WTC11 (cell line): ENCODE measurements at places on chromosomes 13 and 19. TPM values are rescaled to one million over a fixed set of nuclear protein-coding genes. Genes with fewer than 3 reads are reported as not detected.

DNA sequence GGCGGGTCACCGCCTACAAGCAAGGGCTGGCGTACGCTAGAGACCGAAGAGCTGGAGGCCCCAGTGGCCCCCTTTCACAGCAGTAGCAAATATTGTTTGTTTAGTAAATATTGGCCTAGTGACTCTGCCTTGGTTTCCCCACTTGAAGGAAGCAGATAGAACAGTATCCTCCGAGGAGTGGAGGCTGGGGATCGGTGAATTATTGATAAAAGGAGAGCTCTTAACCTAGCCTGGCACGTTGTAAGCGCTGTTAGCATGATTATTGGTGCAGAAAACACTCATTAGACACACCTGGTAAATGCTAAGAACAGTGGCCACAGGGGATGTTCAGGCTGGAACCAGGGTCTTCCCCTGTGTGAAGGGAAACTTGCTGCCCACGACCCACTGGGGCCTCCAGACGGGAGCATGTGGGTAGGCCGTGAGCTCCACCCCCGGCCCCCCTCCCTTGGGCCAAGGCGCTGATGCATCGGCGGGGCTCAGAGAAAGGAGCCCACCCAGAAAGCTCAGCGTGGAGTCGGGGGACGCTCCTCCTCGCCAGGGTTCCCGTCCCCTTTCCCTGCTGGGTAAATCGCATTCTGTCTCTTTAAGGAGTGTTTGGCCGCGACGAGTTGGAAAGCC is 2.3 kb downstream of the IER2 start:
- DNase-seq, result no peak

Gene KCNK6
- total RNA-seq, result 12.9 to 18.3 TPM (median 13.2 TPM) in 3 replicates

DNA sequence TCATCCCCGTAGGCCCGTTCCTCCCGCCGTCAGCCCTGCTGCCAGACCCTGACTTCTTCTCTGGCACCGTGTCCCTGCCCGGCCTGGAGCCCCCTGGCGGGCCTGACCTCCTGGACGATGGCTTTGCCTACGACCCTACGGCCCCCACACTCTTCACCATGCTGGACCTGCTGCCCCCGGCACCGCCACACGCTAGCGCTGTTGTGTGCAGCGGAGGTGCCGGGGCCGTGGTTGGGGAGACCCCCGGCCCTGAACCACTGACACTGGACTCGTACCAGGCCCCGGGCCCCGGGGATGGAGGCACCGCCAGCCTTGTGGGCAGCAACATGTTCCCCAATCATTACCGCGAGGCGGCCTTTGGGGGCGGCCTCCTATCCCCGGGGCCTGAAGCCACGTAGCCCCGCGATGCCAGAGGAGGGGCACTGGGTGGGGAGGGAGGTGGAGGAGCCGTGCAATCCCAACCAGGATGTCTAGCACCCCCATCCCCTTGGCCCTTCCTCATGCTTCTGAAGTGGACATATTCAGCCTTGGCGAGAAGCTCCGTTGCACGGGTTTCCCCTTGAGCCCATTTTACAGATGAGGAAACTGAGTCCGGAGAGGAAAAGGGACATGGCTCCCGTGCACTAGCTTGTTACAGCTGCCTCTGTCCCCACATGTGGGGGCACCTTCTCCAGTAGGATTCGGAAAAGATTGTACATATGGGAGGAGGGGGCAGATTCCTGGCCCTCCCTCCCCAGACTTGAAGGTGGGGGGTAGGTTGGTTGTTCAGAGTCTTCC is 1.3 kb upstream of the CLASRP start:
- DNase-seq, result no peak

Gene IGFL1
- total RNA-seq, result not detected in 3 replicates

GRCh38 chr13:25902891-25903341 is 148.9 kb downstream of the SHISA2 start:
- no peak for DNase-seq

Gene ZNF534
- 0.23 to 0.42 TPM (median 0.37 TPM) in 3 replicates for total RNA-seq

Gene SHANK1
- total RNA-seq, result 3.9 to 8.7 TPM (median 5.0 TPM) in 3 replicates

GRCh38 chr19:19417628-19418245 is 12.3 kb downstream of the GATAD2A start:
- DNase-seq, result no peak
